ENCODE measurements at places on chromosomes 3 and 15.

GRCh38 chr3:182238126-182238525 is 526.4 kb downstream of the SOX2 start:
- DNase-seq = no peak

DNA sequence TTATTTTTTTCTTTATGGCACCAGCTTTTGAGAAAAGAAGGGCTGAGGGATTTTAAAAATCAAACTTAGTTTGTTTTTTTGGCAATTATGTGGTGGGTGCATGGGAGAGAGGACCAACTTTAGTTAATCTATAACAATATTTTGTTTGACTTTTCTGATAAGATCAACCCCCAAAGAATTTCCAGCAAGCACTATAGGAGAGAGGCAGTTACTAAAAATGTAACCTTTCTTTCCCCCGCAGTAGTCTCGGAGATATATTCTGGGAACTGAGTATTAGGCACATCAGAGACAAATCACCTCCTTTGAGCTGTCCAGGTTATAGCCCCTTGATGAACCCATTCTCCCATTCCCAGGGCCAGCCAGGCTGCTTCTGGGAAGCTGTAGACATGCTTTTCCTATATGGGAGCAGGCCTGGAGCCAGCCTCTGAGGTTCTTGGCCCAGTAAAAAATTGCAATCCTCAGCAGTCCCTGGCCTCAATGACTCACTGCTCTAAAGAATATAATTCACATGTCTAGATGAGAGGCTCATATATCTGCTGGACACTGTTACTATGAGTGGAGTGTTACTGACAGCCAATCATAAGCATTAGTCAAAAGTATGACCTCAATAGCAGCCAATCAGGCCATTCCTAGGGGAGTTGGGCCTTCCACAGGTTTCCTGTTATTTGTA is 138.3 kb upstream of the AGBL1 start:
- no peak for DNase-seq

GRCh38 chr15:40045572-40046217 is 6.7 kb upstream of the SRP14 start:
- no peak for DNase-seq

DNA sequence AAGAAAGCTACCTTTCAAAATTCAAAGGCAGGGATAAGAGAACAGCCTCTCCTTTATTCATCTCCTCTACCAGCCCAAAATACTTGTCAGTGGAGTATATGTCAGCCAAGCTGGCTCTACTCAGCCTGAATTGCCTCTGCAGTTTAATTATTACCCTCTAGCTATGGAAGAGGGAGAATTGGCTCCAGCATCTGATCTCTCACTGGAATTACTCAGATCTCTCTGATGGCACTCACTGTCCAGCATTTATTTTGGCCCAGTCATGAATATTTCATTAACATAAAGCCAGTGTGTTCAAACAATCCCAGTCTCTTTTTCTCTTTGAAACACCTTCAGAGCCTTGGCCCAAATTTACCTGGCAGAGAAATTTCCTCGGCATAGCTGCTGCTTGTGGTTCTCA is 58.6 kb upstream of the TMEM108 start:
- DNase-seq = no peak

- DNase-seq = no peak
Observed at GRCh38 chr15:83090465-83090864, 17.0 kb upstream of the TM6SF1 start.

DNA sequence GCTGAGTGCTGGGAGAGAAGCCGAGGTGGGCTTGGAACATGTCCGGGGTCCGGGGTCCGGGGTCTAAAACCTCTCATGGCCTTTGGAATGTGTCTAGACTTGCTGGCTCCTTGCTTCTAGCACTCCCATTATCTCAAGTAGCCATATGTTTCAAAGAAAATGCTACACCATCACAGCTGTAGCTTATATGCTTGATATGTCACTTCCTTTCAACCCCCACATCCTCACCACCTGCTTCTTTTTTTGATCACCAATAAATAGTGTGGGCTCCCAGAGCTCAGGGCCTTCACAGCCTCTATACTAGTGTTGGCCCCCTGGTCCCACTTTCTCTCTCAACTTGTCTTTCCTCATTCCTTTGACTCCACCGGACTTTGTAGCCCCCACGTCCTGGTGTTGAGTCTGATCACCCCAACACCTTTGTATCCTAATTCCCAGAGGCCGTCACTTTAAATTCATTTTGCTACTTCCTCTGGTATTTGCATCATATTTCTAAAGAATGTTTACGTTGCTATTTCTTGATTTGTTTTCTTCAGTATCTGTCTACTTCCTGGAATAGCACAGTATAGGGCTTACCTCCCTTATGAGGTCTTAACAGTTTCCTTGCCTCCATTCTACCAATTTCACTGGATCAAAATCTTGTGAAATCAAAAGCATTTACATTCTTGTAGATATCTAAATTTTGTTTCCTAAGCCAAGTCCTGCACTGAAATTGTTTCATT is 71.9 kb upstream of the CHRNB4 start:
- DNase-seq = no peak

DNA sequence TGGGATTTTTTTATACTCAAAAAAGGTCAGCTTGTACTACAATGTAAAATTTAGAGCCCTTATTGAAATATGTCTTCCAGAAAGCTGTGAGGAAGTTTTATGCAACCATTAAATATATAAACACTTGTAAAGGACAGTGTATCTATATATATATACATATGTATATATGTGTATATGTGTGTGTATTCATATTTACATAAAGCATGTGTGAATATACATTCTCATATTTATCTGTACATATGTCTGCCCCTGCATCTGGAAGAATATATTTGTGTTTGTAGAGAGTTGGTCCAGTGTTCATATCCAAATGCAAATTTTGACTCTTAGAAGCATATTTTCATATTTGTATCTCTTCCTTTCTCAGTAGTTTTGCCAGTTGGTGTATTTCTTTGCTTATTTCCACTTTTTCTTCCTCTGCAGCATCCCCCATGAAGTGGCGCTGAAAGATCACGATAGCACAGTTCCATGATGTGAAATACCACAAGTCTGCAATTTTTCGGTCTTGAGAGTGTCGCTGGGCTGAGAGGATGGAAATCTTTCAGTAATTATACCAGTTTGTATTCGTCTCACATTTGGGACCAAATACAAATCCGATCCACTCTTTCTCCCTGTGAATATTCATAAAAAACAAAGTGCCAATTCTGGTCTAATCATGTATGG is 311.7 kb upstream of the DPH6 start:
- no peak for DNase-seq

- no peak for DNase-seq
Observed at GRCh38 chr15:76517910-76518309, 181.3 kb downstream of the ISL2 start.

- DNase-seq = no peak
Observed at GRCh38 chr15:33142708-33143107, 51.8 kb downstream of the FMN1 start.

DNA sequence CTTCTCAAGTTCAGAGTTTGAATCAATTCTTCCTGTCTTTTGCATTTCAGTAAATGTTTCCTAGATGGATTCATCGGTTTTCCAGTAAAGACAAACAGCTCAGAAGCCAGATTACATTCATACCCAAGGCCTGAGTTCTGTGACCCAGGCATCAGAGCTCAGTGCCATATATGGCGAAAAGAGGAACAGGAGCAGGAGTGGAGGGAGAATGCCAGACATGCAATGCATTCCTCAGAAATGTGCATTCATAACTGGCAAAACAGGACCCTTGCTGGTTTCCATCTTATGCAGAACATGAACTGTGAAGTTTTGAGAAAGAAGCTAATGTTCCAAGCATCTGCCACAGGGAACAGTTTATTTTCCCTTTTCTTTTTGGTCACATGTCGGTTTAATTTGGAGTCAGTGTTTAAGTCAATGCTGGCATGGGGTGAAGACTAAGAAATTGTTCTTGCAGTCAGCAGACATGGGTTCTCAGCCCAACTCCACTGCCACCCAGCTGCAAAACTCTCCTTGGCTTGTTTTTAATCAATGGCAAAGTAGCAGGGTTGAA is 116.5 kb downstream of the LPP start:
- DNase-seq = no peak

- DNase-seq = no peak
Observed at GRCh38 chr3:140292684-140293083, 357.7 kb downstream of the CLSTN2 start.

GRCh38 chr3:129256270-129256669 is 6.9 kb downstream of the COPG1 start:
- DNase-seq = no peak

DNA sequence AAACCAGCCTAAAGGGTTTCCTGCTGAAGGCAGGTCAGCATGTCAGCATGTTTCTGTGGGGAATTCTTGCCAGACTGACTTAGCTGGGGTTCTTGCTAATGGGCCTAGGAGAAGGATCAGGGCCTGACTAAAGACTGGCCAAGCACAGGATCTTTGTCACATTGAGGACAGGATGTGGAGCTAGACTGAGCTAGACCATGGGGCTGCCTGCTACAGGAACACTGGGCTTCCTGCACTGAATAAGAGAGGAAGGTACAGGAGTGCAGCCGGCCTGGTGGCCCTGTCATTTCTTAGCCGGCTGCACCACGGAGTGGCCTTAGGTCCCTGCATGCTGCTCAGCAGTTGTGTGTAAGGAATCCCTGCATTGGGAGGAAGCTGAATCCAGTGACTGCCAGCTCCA is 68.2 kb downstream of the GABRG3 start:
- DNase-seq = no peak

GRCh38 chr15:23854203-23854911 is 167.3 kb upstream of the NDN start:
- no peak for DNase-seq
